NCI-H2171 (cell line): ENCODE measurements at places on chromosomes 16 and 17.

DNA sequence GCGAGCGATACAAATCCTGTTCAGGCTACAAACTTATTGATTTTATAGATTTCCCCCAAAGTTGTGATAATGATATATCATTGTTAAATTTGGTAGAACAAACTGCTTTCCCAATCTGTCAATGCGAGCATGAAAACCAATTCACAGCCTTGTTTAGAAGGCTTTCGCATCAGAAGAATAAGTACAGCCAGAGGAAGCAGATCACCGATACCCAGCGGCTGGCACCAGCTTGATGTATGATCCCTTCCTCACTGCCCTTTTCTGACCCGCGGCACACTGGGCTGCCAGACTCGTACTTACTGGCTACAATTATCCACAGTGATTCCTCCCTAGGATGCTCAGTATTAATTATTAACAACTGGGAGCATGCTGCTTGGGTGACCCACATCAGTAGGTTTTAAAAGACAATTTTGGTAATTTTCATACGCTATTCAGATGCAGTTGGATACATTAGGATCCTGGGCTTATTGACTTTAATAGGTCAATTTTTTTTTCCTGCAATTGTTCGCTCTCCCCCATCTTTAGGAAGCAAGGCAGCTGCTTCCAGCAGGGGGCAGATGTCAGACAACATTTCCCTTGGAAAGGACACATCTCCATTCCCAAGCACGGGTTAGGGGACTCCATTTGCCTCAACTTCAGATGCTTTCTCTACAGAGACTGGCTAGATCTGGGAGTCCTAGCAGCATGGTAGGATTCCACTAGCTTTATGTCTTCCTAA lies 582.7 kb upstream of the PSMD7 start:
- no peak for DNase-seq

GRCh38 chr17:74096456-74096855 lies 107.0 kb upstream of the RPL38 start:
- DNase-seq: no peak

DNA sequence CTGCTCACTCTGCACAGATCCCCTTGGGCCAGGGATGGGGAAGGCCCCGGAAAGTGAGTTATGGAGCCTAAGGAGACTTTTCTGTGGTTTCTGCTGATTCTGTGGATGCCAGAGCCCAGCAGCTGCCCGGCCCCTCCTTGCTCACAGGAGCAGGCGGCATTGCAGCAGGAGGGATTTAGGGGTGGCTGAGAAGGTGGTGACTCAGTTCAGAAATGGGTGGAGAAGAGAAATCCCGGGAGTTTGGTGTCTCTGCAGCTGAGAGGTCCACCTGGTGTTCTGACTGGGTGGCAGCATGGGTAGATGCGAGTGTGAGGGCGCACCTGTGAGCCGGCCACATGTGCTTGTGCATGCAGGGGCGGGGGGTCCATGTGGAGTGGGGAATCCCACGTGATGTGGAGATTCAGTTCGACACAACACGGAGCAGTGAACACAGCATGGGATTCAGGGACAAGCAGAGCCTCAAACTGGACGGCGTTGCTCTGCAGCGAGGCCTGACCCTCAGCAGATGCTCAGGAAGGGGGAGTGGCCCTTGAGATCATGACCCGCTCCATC lies 16.0 kb upstream of the SPPL2C start:
- no peak for DNase-seq

GRCh38 chr16:50844840-50845239 lies 103.0 kb downstream of the CYLD start:
- DNase-seq: no peak

DNA sequence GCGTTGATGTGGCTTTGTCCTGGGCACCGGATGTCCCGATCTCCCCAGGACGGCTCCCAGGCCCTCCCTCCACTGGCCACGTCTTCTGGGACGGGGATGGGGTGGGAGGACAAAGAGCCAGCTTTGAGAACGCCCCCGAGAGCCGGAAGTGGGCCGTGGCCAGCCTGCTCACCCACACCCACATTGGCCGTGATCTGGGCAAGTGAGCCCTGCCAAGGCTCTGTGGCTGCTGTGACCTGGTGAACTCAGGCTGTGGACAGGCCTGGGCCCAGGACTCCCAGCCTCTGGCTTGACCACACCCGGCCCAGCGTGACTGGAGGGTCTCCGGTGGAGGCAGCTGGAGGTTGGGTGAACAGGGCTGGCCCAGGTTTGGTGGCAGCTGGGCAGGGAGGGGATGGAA lies 3.3 kb downstream of the CDH15 start:
- no peak for DNase-seq
